ENCODE measurements at places on chromosomes 3 and 15.

DNA sequence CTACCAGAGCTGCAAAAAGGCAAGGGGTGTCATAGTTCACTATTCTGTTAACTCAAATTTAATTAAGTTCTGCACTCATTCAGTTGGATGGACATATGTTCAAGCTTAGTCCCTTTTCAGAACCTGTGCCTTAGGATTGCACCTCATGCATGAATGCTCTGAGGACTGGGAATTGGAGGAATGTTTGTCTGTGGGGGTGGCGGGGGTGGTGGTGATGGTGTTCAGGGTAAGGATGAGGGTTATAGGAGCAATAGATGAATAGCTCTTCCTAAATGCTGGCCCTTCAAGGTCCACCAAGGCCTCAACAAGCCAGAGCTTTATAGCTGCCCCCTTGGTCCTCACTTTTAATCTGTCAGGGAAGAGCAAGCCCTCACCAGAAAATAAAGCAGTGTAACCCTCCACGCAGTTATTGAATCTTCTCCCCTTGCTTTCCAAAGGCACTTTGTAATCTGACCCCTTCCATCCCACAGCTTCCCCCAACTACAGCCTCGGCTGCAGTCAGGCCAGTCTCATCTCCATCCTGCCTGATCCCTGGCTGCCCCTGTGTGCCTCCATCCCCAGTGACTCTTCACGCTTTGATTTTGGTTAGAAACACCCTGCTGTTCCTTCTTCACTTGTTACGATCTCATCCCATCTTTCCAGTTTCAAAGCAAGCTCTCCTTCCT is 221.6 kb upstream of the LMCD1 start:
- DNase-seq = no peak

- DNase-seq = no peak
Measured at GRCh38 chr3:159929171-159930141, 59.2 kb upstream of the IL12A start.

- DNase-seq = no peak
Measured at GRCh38 chr3:72150634-72151412, 365.9 kb upstream of the PROK2 start.

- DNase-seq = no peak
Measured at GRCh38 chr15:32994810-32995424, 199.6 kb downstream of the FMN1 start.

- DNase-seq = no peak
Measured at GRCh38 chr3:107092121-107092520, 285.1 kb upstream of the CCDC54 start.

- DNase-seq = no peak
Measured at GRCh38 chr3:150377601-150378300, 30.3 kb upstream of the TSC22D2 start.

DNA sequence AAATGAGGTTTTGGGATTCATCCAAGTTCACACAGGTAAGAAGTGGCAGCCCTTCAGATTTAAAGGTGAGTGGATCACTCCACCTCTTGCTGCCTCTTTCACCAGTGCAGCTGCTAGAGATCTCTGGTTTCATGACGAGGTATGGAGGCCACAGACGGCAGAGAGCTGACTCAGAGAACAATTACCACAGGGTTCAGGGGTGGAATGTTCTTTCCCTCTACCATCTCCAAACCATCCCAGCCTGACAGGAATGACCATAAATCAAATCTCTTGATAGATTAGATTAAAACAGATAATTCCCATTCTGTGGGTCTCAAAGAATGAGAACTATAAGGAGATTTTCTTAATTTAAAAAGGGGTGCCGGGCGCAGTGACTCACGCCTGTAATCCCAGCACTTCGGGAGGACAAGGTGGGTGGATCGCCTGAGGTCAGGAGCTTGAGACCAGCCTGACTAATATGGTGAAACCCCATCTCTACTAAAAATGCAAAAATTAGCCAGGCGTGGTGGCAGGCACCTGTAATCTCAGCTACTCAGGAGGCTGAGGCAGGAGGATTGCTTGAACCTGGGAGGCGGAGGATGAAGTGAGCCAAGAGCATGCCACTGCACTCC is 174.2 kb upstream of the ATP11B start:
- DNase-seq = no peak

- DNase-seq = no peak
Measured at GRCh38 chr3:48747706-48748105, 30.7 kb upstream of the IP6K2 start.

GRCh38 chr3:153162513-153163392 is 727 bp downstream of the RAP2B start:
- DNase-seq = peak; percentile 34

DNA sequence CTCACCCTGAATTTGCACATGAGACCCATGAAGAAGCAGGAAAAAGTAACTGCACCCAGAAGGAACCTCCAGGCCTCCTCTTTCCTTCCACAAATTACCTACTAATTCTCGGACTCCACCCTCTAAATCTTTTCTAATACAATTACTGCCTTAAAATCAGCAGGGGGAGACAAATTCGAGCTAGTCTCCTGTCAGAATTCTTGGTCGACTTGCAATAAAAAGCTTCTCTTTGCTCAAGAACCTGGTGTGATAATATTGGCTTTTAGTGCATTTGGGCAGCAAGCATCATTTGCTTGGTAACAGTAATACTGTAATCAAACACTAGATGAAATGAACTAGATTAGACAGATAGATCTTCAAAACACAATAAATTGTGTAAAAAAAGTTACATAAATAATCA is 281.9 kb downstream of the RAP2B start:
- DNase-seq = no peak

DNA sequence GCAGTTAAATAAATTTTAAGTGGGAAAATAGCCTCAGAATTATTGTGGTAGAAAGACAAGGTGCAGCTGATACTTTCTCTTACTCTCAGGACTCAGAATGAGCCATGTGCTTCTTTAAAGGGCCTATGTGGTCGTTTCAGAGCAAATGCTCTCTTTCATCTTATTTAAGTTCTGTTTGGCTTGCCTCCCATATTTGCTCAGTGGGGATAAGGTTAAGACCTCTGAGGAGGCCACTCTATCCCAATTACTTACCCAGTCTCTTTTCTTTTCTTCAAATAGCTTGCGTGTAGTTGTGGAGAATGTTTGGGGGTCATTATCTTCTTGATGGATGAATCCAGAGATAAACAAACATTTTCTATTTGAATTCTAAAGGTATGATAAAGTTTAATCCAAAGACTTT is 221.9 kb downstream of the RBMS3 start:
- no peak for DNase-seq

DNA sequence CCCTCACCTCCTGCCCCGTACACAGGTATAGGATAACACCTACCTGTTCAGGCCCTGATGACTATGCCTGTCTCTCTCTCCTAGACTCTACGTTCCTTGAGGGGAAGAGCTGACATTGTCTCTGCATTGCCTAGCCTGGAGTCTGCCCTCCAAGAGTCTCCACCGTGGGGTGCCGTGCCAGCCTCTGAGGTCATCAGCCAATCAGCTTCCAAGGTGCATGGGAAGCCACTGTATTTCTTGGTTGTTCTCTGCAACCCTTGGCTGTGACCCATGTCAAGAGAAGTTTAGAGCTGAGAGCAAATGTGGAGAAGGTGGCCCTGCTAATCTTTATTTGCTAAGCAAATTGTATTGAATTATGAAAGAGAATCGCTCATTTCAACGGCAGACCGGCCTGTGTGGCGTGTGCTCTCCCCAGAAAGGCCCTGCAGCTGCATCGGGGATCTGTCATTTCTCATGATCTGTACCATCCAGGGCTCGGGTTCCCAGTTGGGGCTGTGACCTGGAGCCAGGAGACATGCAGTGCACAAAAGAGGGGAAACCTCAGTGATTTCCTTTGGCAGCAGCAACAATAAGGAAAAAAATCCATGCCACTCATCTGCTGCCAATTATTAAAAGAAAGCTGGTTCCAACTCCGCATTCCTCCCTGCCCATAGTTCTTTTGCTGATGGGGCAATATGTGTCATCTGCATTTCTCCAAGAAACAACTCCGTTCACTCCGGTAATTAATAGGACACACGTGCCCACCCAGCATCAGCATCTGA is 182.2 kb downstream of the MEGF11 start:
- DNase-seq = no peak

GRCh38 chr15:31080591-31081014 is 20.9 kb downstream of the TRPM1 start:
- no peak for DNase-seq

DNA sequence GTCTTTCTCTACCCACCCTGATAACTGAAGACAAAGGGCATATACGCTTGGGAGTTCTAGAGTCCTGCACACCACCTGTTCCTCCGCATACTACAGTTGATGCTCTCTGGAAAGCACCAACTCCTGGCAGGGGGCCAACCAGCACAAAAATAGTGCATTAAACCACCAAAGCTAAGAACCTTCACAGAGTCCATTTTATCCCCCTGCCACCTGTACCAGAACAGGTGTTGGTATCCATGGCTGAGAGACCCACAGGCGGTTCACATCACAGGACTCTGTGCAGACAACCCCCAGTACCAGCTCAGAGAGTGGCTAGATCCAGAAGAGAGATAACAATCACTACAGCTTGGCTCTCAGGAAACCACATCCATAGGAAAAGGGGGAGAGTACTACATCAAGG is 114.4 kb upstream of the POU1F1 start:
- DNase-seq = no peak

DNA sequence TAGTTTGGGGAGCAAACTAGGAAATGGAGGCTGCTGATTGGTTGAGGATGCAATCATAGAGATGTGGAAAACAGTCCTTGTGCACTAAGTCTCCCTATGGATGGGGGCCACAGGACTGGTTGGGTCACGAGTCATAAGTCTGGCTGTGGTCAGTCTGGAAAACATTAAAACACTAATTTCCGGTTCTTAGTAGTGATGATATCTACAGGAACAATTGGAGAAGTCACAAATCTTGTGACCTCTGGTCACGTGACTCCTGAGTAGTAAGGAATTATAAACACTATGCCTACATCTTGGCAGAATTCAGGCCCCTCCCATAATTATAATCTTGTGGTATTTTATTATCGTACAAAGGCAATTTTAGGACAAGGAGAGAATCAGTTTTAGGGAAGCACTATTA is 317.3 kb upstream of the ARPP21 start:
- DNase-seq = no peak

DNA sequence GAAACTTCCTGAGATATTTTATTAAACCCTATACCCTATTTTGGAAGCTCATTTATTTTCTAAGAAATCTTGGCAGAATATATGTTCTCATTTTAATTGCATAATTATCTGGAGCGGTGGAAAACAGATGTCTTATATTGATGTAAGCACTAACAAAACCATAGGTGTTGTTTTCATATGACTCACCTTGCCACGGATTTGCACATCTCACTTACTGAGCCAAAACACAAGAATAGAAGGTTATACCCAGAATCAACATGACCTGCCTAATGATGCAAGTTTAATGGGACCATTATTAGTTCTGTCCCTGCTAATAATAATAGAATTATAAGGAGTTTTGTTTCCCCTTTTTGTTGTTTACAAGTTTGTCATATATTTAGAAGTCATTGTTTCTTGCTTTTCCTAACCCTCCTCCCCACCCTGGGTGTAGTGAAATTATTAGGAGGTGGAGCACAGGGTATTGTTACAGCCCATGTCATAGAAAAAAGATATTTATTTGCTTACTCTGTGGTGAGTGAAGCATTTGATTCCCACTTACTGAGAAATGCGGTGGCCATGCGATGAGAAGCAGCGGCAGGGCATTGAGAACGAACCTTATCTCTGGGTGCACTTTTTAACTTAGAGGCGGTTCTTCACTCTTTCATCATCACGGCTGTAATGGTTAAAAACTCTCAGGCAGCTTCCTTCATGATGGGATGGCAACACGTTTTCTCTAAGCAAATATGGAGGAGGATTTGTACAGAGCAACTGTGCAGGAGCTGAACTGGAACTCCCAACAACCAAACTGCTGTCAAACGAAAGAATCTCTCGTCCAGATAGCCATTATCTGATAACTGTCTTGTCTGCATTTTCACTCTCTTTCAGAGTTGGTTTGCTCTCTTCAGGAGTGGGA is 521 bp downstream of the IL5RA start:
- DNase-seq = no peak

- DNase-seq = no peak
Measured at GRCh38 chr3:61356685-61357084, 105.4 kb upstream of the FHIT start.

DNA sequence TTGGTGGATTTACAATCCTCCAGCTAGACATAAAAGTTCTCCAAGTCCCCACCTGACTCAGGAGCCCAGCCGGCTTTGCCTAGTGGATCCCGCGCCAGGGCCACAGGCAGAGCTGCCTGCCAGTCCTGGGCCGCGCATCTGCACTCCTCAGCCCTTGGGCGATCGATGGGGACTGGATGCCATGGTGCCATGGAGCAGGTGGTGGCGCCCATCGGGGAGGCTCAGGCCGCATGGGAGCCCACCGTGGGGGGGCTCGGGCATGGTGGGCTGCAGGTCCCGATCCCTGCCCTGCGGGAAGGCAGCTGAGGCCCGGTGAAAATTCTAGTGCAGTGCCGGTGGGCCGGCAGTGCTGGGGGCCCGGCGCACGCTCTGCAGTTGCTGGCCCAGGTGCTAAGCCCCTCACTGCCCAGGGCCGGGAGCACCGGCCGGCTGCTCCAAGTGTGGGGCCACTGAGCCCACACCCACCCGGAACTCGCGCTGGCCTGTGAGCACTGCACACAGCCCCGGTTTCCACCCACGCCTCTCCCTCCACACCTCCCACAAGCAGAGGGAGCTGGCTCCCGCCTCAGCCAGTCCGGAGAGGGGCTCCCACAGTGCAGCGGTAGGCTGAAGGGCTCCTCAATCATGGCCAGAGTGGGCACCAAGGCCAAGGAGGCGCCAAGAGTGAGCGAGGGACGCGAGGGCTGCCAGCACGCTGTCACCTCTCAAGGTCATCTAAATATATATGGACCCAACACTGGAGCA is 38.8 kb upstream of the IGSF11 start:
- DNase-seq = no peak

- DNase-seq = no peak
Measured at GRCh38 chr15:74656935-74657535, 38.8 kb downstream of the EDC3 start.

GRCh38 chr3:15319575-15319974 is 12.8 kb downstream of the SH3BP5 start:
- DNase-seq = no peak

- DNase-seq = no peak
Measured at GRCh38 chr15:39102431-39102830, 478.4 kb upstream of the THBS1 start.

DNA sequence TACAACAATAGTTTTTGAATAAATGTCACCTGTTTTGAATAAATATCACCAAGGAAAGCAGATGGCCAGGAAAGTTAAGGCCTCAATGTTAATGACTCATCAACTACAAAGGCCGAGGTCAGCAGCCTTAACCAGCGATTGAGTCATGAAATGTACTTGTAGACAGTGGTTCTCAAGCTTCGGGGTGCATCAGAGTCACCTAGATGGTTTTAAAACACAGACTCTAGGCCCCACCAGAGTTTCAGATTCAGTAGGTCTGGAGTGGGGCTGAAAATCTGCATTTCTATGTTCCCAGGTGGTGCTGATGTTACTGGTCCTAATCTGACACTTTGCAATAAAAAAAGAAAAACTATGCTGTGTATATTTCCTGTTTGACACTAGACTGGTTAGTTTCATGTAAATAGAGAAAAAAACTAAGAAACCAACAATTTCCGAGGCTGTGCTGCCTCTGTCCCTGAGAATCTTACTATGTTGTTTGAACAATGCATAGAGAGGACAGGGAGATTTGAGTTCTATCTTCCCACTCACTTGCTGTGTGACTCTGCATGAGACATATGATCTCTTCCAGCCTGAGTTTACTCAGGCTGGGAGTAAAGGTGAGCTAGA is 9.8 kb downstream of the RAB27A start:
- peak; percentile 43 for DNase-seq

- no peak for DNase-seq
Measured at GRCh38 chr15:45099549-45100165, 14.3 kb downstream of the DUOX2 start.

GRCh38 chr3:89521328-89521727 is 413.9 kb downstream of the EPHA3 start:
- no peak for DNase-seq

GRCh38 chr15:55980511-55980910 is 12.9 kb downstream of the NEDD4 start:
- DNase-seq = no peak

All from CD4-positive, alpha-beta T cell (primary cell).